Activated CD8-positive, alpha-beta T cell treated with anti-CD3 and anti-CD28 coated beads, Interleukin-2, amount 10 ng/mL, durations not matched to agents 7 days and 5 days (primary cell): ENCODE measurements at places on chromosomes 11 and 22. TPM values are rescaled to one million over a fixed set of nuclear protein-coding genes. Genes with fewer than 3 reads are reported as not detected.

DNA sequence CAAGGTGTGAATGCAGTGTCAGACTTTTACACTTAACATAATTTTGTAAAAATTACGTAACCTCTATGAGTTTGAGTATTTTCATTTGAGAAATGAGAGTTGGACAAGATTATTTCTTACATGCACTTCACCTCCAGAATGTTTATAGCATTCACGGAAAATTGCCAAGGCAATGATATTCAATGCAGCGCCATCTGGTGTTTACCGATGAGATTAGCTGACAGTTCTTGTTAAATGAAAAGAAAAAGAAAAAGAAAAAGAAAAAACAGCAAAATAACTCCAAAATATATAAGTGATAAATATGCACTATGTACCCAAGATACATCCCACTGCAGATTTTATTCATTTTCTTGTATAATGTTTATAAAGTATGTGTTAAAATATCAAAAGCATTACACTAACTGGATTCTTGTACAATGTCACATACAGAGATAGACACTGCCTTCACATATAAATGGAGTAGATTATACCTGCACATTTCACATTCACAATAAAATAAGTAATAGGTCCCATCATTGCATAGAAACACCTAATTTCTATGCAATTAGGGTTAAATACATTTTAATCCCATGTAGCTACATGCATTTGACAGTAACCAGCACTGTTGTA, 976.3 kb upstream of the FAT3 start:
- H3K27me3 ChIP-seq: no peaks in the 10 kb centered on the region
- no peak overlapping the region for H3K27ac ChIP-seq
- no peak overlapping the region for H3K4me3 ChIP-seq
- no peaks in the 10 kb centered on the region for H3K36me3 ChIP-seq

DNA sequence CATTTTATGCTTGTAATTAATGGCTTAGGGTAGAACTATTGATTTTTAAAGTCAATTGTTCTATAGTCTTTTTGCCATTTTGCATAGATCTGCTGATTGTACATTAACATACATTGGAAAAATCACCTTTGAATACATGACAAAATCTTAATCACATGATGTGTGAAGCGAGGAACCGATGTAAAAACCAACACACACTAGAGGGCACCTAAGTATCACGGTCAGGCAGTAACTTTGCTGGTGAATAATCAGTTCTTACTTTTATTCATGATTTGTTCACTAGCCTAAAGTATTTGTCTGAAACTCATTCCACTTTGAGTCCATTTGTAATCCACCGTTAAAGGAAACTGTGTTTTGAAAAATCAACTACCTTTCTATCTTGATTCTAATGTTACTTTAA, 28.2 kb downstream of the JHY start:
- H3K27ac ChIP-seq: no peak overlapping the region
- no peaks in the 10 kb centered on the region for H3K4me1 ChIP-seq
- no peaks in the 10 kb centered on the region for H3K27me3 ChIP-seq
- H3K36me3 ChIP-seq: no peaks in the 10 kb centered on the region
- peak; percentile 28 for DNase-seq

GRCh38 chr11:125170510-125171031, 6.0 kb downstream of the PKNOX2 start:
- no peak overlapping the region for H3K27ac ChIP-seq
- no peak overlapping the region for H3K4me3 ChIP-seq
- H3K36me3 ChIP-seq: no peaks in the 10 kb centered on the region

The MYBPC3 gene
- not detected for total RNA-seq

The PTGDR2 gene
- total RNA-seq: 3.3 TPM

DNA sequence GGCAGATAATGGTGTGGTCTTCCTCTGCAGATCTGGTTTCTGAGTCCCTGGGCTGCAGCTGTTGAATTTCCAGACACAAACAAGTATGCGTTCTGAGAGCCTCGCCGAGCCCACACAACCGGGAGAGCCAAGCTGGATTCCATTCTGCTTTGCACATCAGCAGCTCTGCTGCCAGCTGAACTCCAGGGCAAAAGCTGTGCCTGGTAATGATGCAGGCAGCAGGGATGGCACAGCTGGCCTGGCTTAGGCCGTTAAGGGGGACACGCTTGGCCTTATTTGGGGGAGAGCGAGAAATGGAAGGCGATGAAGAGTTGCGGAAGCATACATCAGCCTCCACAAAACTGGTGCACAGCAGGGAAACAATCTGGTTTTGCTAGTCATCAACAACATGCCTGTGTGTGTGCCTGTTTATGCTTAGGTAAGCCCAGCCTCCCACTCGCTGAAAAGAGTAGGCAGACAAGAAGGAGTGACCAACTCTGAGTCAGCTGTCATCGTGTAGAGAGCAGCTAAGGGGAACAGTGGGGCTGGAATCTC, 25.1 kb downstream of the ADAMTS8 start:
- no peak overlapping the region for H3K4me3 ChIP-seq
- H3K36me3 ChIP-seq: no peaks in the 10 kb centered on the region
- no peak for DNase-seq
- H3K4me1 ChIP-seq: peaks cover 13% of the 10 kb centered on the region

DNA sequence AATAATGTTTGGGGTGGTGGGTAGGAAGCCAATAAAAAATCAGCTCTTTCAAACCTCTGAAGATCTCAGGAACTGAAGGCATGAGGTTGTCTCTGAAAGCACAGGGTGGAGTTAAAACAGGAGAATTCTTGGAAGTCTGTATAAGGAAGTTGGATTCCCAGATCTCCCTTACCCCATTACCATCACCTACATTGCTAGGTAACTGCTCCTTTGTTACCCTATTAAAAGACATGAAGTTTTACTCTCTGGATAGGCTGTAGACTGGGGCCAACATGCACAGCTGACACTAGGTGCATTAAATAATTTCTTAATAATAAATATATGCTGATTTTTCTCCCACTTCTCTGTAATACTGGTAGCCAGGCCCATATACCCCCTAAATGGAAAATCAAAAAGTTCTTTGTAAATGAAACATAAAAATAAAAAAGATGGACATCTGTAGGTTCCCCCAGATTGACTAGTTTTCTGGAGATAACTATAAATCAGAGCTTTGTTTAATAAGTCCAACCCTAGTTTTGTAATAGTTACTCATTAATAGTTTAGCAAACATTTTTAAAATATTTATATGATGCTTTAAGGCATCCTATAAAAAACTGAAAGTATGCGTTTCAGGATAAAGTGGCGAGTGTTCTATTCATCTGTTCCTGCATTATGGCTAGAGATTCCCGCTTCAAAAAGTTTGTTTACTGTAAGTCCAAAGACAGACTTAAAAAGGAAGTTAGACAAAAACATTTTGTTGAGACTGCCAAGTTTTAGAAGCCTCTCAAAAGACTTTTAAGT, 63.8 kb downstream of the KIF18A start:
- no peak overlapping the region for H3K4me3 ChIP-seq
- no peak for DNase-seq
- no peaks in the 10 kb centered on the region for H3K4me1 ChIP-seq
- H3K27ac ChIP-seq: no peak overlapping the region

GRCh38 chr11:131121426-131122333, 205.4 kb upstream of the SNX19 start:
- H3K36me3 ChIP-seq: no peaks in the 10 kb centered on the region
- H3K27ac ChIP-seq: no peak overlapping the region
- DNase-seq: no peak
- no peaks in the 10 kb centered on the region for H3K4me1 ChIP-seq
- no peaks in the 10 kb centered on the region for H3K27me3 ChIP-seq
- H3K4me3 ChIP-seq: no peak overlapping the region

The PATE2 gene
- not detected for total RNA-seq

DNA sequence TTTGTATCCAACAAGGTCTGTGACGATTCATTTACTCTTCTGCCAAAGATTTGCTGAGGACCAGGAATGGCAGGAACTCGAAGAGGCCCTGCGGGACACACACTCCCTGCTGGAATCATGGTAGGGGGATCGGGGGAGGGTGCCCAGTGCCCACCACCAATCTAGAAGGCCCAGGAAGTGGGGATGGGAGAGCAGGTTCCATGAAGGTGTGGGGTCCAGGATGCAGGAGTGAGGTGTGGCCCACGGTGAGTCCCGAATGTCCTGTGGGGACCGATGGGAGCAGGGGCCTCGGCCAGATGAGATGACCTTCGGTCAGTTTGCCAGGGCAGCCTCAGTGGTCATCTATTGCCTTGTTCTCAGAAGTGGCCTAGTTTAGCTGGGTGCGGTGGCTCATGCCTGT, 492.7 kb downstream of the BRD1 start:
- DNase-seq: no peak
- H3K36me3 ChIP-seq: no peaks in the 10 kb centered on the region
- H3K4me3 ChIP-seq: no peak overlapping the region
- no peak overlapping the region for H3K27ac ChIP-seq
- H3K4me1 ChIP-seq: no peaks in the 10 kb centered on the region

The NUDT8 gene
- total RNA-seq: 18.6 TPM

DNA sequence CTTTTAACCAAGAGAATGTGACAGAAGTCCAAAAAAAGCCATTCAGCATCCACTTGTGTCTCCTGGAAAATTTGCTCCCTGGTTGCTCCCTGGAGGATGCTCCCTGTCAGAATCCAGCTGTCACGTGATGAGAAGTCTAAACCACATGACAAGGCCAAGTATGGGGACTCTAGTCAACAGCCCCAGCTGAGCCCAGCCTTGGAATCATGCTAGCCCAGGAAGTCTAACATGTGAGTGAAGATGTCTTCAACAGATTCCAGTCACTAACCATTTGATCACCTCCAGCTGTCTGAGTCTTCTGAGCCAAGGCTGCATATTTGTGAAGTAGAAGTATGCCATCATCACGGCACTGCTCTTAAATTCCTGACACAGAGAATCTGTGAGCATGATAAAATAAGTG, 4.2 kb downstream of the OR56B4 start:
- H3K36me3 ChIP-seq: no peaks in the 10 kb centered on the region
- no peak for DNase-seq
- H3K27me3 ChIP-seq: peaks cover 9% of the 10 kb centered on the region

DNA sequence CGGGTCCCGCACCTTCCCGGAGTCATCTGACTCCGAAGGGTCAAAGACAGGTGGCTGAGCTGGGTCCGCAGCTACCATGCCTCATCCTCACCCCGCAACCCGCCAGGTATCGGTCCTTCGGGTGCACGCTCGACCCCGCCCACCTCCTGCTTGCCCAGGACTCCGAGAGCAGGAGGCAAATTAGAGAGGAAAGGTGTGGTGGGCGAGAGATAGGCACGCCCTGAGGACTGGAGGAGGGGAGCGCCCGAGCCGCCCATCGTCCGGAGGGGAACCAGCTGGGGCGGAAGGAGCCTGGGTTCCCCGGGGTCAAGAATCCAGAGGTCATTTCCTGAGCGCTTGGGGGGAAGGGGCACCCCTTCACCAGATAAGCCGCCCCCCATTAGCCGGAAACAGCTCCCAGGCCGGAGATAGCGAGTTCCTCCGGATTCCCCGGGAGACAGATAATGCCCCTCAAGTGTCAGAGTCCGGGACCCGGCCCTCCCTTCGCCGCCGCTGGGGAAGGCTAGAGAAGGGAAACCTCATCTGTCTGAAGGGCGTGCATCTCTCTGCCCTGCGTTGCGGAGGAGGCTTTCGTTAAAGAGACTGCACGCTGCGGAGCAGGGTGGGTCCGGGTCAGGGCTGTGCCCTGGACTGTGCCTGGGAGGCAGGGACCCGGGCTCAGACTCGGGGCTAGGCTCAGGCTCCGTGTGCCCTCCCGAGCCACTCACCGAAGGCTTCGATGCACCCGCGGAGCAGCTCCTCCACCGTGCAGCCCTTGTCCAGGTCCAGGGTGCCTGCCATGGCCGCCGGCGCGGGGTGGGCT, 1.7 kb downstream of the RASGRP2 start:
- H3K4me3 ChIP-seq: peak overlapping the region; percentile 72
- peak; percentile 57 for DNase-seq
- no peaks in the 10 kb centered on the region for H3K27me3 ChIP-seq
- peaks cover 36% of the 10 kb centered on the region for H3K4me1 ChIP-seq
- peaks cover 33% of the 10 kb centered on the region for H3K36me3 ChIP-seq
- H3K27ac ChIP-seq: no peak overlapping the region

DNA sequence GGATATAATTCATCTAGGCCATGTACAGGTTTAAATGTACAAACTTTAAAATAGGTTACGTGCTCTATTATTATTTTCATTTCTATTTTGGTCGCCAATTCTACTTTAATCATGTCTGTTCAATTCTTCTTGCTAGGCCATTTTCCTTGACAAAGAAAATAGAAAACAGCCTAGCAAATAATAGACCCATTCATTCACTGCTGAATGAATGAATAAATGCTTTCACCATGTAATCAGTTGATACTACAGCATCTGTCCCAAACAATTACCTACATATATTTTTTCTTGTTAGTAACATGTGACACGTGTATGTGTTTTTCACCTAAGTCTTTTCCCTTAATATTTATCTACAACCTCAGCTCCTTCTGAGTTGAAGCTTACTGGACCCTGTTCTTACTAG, 27.5 kb downstream of the SNX19 start:
- H3K36me3 ChIP-seq: peaks cover 38% of the 10 kb centered on the region
- H3K27me3 ChIP-seq: no peaks in the 10 kb centered on the region
- no peak for DNase-seq

The OR51I1 gene
- not detected for total RNA-seq

DNA sequence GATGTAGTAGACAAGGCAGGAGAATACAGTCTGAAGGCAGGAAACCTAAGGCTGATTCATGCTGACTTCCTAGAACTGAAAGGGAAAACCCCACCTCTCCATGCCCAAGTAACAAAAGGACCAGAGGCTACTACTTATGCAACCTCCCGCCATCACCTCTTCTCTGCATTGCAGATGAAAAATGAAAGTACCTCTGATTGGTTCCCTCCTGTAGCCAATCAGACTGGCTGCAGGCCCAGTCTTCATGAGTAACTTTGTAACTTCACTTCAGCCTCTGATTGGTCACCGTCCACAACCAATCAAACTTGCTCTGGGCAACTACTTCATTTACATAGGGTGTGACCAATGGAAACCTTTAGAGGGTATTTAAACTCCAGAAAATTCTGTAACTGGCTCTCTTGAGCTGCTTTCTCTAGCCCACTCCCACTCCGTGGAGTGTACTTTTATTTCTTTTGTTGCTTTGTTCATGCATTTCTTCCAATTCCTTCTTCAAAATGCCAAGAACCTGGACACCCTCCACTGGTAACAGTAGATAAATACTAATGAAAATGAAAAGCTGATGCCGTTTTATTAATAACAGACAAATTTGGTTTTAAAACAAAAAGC, 5.2 kb upstream of the MAP6 start:
- H3K4me1 ChIP-seq: peaks cover 13% of the 10 kb centered on the region
- H3K36me3 ChIP-seq: no peaks in the 10 kb centered on the region
- no peak overlapping the region for H3K4me3 ChIP-seq
- DNase-seq: peak; percentile 53
- peak overlapping the region; percentile 4 for H3K27ac ChIP-seq

GRCh38 chr22:31942091-31942490, 2.2 kb upstream of the YWHAH start:
- no peak for DNase-seq
- peaks cover 23% of the 10 kb centered on the region for H3K4me1 ChIP-seq
- peak overlapping the region; percentile 17 for H3K27ac ChIP-seq
- peaks cover 2% of the 10 kb centered on the region for H3K36me3 ChIP-seq
- H3K4me3 ChIP-seq: no peak overlapping the region
- H3K27me3 ChIP-seq: no peaks in the 10 kb centered on the region

The RASD2 gene
- 0.08 TPM for total RNA-seq
